ENCODE measurements at places on chromosomes 12 and 14.

DNA sequence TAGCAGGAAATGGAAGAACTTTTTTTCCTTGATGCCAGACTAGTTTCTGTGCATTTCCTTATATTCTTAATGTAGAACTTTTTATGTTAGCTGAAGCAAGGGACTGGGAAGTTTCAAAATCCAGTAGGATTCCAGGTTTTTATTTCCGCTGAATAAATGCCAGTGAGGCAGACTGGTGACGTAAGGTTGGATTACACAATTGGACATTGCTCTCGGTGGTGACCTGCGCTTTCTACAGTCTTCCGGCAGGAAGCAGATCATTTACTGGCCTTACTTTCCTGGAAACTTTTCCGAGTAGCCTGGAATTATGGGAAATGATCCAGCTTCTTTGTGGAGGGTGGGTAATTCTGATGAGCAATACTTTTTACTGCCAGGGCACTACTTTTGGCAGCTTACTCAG, 3.6 kb downstream of the IFT43 start:
- DNase-seq = peak; percentile 77

GRCh38 chr12:81517296-81517695, 241.9 kb downstream of the PPFIA2 start:
- no peak for DNase-seq

GRCh38 chr14:77141214-77142004, at the start of gene ZDHHC22:
Gene ZDHHC22 (minus strand): TSS chr14:77141791. CDS start chr14:77139738, 2,053 bp downstream.
- peak; percentile 33 for DNase-seq

DNA sequence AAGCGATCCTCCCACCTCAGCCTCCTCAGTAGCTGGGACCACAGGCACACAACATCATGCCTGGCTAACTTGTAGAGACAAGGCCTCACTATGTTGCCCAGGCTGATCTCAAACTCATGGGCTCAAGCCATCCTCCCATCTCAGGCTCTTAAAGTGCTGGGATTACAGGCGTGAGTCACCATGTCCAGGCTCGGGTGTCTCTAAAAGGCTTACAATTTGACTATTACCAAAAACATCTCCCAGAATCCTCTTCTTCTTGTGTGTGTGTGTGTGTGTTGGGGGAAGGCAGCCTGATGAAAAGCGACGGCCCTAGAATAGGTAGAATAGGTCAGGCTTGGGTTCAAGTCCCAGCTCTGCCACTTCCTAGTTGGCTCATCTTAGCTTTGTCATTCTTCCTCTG, 16.8 kb downstream of the MSI1 start:
- peak; percentile 46 for DNase-seq

DNA sequence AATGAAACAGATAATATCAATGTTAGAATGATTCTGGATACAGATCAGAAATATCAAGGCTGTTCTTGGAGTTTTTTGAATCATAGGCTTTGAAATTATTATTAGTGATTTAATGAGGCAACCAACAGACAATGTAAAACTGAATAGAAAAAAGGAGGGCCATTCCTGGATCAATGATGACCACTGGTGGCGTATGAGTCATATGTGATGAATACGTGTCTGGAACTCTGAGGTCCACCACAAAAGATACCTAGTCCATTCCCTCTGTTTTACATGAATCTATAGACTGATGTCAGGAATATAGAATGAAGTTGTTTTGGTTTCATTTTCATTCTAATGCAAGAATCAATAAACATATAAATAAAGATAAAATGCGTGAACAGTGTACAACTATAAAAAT, 78.3 kb upstream of the RTL1 start:
- DNase-seq = peak; percentile 54
